ENCODE measurements at places on chromosomes 4 and X.

- DNase-seq, result no peak
Observed at GRCh38 chr4:21507439-21507838, 441.1 kb downstream of the KCNIP4 start.

DNA sequence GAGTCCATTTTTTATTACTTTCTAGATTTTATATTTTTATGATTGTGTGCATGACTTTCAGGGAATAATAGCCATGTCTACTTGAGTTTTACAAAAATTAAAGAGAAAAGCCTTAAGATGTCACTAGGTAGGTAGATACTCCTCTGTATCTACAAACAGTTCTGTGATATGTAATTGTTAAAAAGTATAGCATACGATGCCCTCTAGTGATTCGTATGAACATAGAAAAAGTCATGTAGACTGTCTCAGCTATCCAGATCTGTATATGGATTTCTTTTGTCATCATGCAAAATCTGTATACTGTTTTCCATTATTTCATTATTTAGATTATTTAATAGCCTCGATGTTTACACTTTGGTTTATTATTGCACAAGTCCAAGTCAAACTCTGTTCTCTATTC, 856.6 kb downstream of the CENPC start:
- DNase-seq, result no peak

DNA sequence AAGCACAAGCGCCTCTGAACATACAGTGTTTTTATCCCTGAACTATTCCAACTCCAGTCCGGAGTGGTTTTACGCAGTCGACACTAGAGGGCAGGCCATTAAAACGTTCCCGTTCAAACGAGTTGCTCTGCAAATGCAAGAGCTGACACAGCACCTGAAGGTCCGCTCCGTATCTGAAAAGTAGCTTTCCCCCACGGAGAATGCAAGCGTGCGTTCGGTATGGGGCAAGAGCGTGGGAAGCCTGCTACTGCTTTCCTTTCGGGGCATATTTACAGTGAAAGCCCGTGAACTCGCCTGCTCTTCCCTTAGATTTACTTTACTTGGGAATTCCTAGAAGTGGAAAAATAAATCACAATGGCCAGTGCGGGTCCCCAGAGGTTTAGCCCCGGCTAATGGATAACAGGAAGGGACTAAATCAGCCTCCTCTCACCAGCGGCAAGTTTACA, 190.8 kb downstream of the TSPAN5 start:
- peak; percentile 82 for DNase-seq

DNA sequence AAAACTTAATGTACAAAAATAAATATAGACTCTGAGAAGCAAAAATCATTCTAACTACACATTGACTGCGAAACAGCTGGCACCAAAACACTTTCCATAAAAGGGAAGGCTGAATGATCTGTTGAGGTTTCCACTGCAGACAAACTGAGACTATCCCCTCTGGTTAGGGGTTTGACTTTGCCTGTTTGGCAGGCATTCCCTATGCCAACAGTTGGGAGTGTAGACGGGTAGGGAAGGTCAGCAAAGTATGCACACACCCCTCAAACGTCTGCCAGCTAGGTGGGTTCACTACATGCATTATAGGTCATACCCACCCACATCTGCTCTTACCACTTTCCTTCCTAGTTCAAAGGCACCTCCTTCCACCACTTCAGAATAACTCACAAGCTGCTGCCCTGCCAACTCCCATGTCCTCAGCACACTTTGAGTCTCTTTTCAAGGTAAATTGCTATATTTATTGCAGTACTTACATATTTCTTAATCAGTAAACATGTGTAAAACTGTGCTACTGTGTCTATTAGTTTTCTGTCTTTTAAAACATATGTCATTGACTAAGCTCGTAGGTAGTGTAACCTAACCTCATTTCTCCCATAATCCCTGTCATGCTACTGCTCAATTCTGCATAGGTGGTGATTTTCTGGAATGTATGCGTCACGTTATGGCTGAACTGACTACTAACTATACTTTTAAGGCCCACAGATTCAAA, 12.4 kb downstream of the CTSO start:
- no peak for DNase-seq

DNA sequence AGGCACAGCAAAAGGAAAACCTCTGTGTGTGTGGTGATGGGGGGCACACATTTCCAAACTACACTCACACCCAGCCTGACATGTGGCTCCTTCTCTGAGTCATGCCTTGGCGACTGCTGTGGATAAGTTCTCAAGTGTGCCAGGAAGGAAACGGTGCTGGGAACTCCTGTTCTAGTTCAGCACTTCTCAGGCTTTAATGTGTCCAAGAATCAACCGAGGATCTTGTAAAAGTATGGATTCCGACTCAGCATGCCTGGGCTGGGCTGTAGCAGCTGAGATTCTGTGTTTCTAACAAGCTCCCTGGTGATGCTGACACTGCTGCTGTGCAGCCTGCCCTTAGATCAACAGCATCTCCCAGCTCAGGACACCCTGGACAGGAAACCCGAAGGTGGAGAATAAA, 20.2 kb downstream of the CLNK start:
- DNase-seq, result no peak

GRCh38 chr4:74555231-74555630, 110.3 kb downstream of the AREG start:
- DNase-seq, result no peak

GRCh38 chr4:8152865-8153257, 5.8 kb downstream of the ABLIM2 start:
- DNase-seq, result no peak

DNA sequence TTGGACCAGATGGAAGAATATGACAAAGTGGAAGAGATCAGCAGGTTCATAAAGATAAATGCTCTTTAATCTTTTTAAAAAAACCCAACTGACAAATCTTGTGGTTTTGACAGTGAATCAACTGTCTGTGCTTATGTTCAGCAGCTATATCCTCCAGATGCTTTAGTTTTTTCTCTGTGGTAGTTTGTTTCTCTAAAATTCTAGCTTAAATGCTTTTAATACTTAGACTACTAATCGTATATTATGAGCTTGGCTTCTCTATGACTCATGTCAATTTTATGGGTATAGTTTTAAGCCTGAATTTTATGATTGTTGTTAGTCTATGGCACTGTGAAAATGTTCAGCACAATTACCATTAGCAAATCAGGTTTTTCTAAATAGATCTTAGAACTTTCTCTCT, 12.9 kb downstream of the HHIP start:
- no peak for DNase-seq

- DNase-seq, result no peak
Observed at GRCh38 chr4:76373919-76374552, 46.9 kb downstream of the CCDC158 start.

GRCh38 chr4:151753056-151753455, 7.8 kb downstream of the GATB start:
- DNase-seq, result no peak

- no peak for DNase-seq
Observed at GRCh38 chr4:126241634-126242033, 926.9 kb downstream of the FAT4 start.

DNA sequence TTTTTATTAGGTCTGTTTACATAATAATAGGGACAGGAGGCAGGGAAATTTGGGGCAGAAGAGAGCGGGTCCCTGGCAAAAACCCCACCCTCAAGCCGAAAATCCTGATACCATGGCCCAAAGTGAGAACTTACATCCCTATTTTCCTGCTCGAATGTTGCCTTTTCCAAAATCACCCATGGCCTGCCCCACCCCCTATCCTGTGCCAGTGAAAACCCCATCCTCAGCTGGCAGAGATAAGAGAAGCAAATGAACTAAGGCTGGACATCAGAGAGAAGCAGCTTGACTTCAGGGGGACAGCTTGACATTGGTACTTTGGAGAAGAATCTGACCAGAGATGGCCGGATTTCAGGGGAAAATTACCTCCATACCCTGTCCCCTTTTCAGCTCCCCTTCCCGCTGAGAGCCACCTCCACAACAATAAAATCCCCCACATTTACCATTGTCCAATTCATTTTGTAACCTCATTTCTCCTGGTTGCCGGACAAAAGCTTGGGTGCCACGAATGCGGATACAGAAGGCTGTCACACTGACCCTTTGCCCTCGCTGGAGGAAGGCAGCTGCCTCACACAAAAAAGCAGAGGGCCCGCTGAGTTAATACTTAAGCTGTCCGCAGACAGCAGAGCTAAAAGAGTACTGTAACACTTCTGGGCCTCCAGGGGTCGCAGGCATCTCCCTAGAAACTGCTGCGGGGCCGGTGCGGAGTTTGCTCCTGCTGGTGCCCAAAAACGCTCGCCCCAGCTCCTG, 196.2 kb downstream of the SNCA start:
- DNase-seq, result peak; percentile 12

DNA sequence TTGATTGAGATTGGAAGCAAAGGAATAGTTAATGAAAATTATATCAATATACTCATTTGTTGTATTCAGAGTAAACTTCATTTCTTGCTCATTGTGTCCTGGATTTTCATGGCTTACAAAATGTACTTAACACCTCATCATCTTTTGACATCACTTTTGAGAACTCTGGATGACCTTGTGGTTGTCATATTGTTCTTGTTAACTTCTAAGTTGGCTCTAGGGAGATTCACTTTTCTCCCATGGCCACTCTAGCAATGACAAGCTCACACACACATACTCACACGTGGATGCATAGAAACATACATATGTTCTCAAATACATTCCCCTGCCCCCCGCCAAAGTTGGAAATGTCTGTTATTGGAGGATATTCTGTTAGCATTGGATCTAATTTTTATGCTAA, 15.3 kb downstream of the PHEX start:
- DNase-seq, result no peak

- no peak for DNase-seq
Observed at GRCh38 chr4:16807355-16807754, 91.1 kb downstream of the LDB2 start.

- DNase-seq, result no peak
Observed at GRCh38 chr4:144580430-144580829, 65.5 kb upstream of the HHIP start.

GRCh38 chr4:86326400-86326799, 33.5 kb downstream of the MAPK10 start:
- DNase-seq, result no peak

All from suppressor macrophage treated with lipopolysaccharide for 4 hours (primary cell).